ENCODE measurements at places on chromosomes 5 and 9. TPM values are rescaled to one million over a fixed set of nuclear protein-coding genes. Genes with fewer than 3 reads are reported as not detected.

The C6 gene
- total RNA-seq: not detected

The TXNDC8 gene
- total RNA-seq: not detected

The AIF1L gene
- 19.1 TPM for total RNA-seq

The ADAMTS19 gene
- total RNA-seq: 49.9 TPM

- no peak for DNase-seq
These were observed 8.2 kb upstream of the SLC44A1 start for GRCh38 chr9:105236261-105236660.

- no peak for DNase-seq
These were observed 91.3 kb downstream of the INVS start for GRCh38 chr9:100190339-100190738.

DNA sequence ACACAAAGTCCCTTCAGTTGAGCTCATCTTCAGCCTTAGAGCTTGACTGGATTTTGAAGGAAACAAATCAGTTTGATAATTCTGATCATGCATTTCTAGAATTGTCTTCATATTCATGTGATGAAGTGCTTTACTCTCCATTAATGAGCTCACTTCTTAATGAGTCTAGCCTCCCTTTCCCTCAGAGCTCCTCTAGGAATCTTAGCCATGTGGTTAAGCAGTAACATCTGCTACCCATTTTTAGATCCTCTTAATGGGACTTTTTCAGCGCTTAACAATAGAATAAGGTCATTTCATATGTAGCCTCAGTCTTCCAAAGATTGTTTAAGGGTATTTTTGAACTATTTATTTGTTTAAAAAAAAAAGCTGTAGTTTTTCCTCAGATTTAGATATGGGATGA, 36.9 kb upstream of the LURAP1L start:
- peak; percentile 21 for DNase-seq

GRCh38 chr9:86945728-86946200, 1.5 kb downstream of the GAS1 start:
- peak; percentile 53 for DNase-seq

DNA sequence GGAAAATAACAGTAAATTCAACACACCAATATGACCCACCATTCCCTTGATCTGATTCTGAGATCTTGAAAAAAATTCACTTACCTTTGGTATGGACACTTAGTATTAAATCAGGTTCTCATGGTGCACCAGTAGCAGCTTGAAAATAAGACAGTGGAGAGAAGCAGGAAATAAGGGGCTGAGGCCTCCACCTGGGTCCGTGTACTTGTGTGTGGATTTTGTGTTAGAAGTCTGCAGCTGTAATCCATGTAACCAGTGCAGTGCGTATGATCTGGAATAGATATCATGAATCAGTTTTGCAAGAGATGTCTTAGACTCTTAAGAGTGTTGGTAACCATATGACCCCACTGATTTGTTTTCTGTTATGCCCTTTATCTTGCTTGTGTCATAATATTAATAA, 107.1 kb downstream of the FBXL7 start:
- no peak for DNase-seq

The IL3 gene
- not detected for total RNA-seq

- no peak for DNase-seq
These were observed 27.8 kb downstream of the PTCH1 start for GRCh38 chr9:95488954-95489353.

DNA sequence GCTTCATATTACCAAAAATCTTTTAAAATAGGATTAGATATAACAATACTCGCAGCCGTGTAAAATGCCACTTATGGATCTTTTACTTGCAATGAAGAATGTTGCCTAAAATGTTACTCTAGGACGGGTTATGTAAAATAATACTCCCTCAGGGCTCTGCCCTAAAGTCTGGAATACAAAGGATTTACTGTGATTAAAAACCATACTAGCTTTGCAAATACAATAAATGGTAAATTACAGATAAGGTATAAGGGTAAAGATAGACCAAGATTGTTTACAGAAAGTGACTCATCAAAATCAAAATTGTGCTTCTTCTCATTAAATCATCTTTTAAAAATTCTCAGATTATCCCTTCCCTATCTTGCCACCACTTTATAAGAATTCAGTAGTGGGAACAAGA, 163.6 kb downstream of the MEF2C start:
- DNase-seq: no peak

The DAB2 gene
- total RNA-seq: 64.5 TPM

The NACC2 gene
- 9.8 TPM for total RNA-seq

The FGF1 gene
- total RNA-seq: 8.7 TPM

GRCh38 chr5:127324756-127325155, 34.2 kb downstream of the MEGF10 start:
- no peak for DNase-seq

DNA sequence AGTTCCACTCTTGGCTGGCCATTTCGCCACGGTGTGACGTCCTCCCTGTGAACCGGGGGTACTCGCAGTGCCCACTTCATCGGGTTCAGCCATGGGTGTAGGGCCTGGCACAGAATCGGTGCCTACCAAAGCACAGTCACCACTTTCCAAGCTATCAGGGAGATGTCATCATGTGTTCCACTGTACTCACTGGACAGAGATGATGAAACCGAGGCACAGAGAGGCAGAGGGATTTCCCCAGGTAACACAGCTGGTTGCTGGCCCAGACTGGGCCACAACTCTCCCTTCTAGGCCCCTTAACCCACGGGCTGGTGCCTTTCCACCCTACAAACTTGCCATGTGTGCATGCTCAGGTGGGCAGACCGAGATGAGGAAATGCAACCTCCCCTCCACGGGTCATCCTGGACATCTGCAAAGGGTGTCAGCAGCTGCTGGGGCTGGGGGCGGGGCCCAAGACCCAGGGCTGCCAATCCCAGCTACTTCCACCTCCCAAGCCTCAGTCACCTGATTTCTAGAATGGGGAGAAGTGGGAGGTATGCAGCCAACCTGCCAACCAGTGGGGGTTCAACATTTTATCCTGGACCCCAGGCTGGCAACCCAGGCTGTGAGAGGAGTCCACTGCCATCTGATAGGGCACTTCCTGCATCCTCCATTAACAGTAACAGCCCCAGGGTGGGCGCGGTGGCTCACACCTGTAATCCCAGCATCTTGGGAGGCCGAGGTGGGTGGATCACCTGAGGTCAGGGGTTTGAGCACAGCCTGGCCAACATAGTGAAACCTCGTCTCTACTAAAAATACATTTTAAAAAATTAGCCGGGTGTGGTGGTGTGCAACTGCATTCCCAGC, 893 bp upstream of the SH2D3C start:
- DNase-seq: no peak

The SPATA6L gene
- 4.2 TPM for total RNA-seq

The IQGAP2 gene
- total RNA-seq: 32.8 TPM

DNA sequence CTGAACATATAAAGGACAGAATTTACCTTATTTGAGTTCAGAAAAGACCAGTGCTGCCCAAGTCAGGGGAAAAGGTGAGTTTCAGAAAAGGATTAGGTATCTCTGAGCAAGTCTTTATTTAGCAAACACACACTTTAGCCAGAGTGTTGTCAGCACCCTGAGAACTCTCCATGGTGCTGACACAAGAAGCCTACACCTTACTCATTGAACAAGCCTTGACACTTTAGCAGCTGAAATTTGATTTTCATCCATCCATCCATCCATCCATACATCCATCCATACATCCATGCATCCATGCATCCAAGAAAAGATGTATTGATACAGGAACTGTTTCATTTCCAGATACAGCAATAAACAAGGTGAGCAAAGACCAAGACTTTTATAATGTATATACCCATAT, 311.2 kb downstream of the TRIM32 start:
- DNase-seq: peak; percentile 58

DNA sequence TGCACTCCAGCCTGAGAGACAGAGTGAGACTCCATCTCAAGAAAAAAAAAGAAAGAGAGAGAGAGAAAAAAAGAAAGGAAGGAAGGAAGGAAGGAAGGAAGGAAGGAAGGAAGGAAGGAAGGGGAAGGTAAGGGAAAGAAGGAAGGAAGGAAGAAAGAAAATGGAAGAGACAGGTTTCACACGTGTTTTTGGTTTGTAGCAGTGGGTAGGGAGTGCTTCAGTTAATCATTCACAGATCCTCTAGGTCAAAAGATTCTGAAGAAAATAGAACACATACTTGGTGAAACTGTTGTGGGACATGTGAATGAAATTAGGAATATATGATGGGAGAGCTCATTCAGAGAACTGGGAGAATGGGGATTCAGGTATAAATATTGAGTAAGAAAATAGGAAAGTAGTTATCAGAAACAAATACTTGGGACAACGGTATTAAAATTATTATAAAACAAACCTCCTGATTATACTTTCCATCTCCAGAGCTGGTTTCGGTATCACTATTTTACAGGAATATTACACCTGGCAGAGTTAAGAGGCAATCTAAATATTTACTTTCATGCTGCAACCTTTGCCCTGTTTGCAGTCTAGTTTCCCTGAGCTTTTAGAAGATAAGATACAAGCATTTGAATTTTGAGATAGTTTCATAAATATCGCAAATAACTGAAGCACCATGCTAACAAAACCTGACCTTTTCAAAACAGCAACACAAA, 37.2 kb downstream of the MARVELD2 start:
- DNase-seq: no peak

DNA sequence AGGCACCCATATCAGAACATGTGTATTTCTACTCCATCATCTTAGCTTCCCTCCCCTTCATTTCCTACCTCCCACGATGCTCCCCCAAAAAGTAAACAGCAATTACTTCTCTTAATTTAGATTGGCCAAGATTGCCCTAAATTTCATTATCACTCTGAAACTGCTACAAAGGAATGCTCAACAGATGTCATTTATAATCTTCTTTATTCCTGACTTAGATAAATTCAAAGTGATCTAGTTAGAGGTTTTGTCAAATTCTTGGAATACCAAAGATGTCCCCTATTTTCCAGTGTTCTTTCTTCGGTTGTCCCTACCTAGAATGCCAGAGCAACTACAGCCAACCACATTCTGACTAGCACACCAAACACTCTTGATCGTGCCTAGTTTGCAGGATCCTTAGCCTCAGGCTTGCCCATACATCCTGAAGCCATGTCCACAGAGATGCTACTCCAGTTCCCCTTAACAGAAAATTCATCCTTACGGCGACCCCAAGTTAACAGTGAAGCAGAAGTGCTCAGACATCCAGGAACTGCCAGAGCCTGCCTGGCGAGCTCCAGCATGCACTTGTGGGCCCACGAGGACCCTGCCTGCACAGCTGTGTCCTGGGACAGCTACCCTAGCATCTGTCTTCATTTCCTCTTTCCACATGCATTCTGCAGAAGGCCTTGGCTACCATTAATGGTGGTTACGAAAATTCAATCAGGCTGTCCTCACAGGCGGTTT, 31.6 kb downstream of the DAP start:
- peak; percentile 9 for DNase-seq

The TMEM215 gene
- total RNA-seq: 2.1 TPM

The RNF14 gene
- 79.0 TPM for total RNA-seq

DNA sequence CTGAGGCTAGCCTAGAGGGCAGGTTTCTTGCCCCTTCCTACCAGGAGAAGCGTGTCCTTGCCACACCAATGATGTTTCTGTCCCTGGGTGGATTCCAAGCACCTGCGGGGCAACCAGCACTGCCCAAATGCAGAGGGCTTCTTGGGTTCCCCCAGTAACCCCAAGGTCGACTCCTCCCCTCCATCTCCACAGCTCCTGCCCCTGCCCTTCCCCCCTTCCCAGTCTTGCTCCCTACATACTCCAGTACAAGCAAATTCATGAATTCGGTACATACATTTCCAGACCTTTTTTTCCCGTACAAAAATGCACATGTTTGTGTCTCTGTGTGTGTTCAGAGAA, 12.8 kb upstream of the JADE2 start:
- no peak for DNase-seq

DNA sequence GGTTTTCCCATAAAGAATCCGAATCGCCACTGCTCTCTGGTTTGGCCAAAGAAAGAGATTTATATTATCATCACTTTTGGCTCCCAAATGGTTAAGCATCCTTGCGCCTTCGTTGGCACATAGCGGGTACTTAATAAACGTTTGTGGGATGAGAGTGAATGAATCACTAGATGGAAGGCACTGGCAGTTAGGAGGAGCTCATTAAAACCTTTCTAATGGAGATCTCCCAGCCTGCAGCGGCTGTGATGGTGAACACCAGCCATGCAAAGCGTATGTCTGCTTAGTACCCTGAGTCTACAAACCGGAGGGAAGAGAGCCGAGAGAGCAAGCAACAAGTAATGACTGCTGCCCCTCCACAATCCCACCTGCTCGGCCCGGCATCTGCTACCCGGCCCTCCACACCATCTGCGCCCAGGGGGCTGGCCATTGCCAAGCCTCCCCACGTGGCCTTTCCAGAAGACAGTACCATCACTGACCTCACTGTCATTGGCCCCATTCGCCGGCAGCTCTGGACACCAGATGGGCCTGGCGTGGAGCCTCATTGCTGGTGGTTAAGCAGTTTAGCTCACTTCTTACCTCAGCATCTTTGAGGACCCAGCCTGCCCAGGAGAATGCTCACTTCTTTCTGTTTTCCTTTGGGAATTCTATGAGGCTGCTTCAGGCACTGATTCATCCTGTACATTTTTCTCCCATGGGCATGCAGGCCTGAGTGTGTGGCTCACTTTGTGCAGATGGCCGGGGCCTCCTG, 39.3 kb upstream of the ANKRD33B start:
- DNase-seq: no peak

DNA sequence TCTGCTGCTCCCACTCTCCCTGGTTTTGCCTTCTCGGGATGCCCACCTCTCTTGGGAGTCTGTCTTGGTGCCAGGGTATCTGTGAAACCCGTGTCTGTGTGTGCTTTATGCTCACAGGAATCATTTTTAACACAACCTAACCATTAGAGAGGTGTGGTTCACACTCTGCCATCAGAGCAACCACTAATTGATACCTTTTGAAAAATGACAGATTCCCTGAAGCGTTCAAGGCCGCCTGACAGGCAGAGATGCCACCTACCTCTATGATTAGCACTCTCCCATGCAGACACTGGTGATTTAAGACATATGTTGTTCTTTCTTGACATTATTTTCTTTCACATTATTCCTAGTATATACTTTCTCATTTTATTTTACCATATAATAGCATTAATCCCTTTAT, 207.3 kb upstream of the SGCD start:
- no peak for DNase-seq

The SAXO1 gene
- total RNA-seq: under 0.01 TPM

- no peak for DNase-seq
These were observed 194.4 kb upstream of the PTGER4 start for GRCh38 chr5:40485021-40485998.

DNA sequence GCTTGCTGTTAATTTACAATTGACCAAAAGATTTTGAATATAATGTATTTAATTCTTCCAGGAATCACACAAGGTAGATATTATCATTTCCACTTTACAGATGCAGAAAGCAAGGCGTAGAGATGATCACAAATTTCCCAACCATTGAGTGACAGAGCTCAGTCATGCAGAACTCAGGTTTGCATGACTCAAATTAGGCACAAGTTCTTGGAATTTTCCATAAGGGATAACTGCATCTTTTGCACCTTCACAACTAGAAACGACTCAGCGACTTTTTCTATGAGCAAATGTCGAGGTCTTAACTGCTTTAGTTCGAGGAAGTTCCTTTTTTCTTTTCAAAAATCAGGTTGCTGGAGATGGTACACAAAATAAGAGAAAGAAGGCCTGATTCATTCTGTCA, 265.5 kb upstream of the PAPPA start:
- DNase-seq: no peak
